Mucosa of descending colon (tissue), 3 donors: ENCODE measurements at places on chromosomes 1 and 21.

DNA sequence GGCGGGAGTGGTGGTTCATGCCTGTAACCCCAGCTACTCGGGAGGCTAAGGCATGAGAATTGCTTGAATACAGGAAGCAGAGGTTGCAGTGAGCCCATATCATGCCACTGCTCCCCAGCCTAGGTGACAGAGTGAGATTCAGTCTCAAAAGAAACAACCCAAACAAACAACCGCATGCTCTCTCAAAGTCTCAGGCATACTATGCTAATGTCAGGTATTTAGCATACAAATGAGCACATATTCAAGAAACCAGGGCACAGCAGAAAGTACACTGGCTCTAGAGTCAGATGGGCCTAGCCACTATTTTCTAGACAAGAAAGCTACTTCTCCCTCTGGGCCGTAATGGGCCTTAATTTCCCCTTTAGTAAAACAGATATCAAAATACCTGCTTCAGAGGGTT, 55.0 kb downstream of the ELAVL4 start:
- DNase-seq, result no peak

DNA sequence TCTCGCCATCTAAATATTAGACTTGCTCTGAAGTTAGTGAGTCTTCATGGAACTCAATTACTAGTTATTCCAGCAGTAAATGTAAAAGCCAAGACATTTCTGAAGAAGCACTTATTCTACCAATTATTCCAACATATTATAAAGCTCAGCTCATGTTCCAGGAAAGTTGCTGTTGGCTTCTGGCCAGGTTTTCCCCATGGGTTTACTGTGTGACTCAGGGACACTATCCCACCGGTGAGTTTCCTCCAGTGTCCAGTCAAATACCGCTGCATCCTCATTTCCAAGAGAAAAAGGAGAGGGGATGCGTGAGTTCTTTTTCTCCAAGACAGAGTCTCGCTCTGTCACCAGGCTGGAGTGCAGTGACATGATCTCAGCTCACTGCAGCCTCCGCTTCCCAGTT, 9.2 kb upstream of the HHIPL2 start:
- DNase-seq, result no peak

DNA sequence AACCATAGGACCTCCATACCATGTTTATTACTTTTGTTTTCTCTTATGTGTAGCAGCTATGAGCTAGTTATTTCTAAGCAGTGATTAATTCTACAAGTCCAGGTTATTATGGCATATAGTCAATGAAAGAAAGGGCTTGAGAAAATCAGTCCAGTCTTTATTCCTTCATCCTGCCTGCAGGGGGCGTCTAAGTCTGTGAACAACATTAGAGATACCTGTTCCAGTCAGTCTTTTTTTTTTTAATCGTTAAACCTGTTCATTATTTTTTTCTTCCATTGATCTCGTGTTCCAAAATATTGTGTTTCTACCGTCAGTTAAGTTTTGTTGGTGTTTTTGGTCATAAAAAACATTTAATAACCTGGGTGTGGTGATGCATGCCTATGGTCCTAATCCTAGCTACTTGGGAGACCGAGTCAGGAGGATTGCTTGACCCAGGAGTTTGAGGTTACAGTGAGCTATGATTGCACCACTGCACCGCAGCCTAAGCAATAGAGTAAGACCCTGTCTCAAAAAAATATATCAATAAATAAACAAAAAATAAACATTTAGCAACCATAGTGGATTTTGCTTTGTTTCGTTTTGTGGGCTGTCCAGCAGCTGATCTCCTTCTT, 29.4 kb upstream of the CD2 start:
- peak; percentile 81 for DNase-seq

DNA sequence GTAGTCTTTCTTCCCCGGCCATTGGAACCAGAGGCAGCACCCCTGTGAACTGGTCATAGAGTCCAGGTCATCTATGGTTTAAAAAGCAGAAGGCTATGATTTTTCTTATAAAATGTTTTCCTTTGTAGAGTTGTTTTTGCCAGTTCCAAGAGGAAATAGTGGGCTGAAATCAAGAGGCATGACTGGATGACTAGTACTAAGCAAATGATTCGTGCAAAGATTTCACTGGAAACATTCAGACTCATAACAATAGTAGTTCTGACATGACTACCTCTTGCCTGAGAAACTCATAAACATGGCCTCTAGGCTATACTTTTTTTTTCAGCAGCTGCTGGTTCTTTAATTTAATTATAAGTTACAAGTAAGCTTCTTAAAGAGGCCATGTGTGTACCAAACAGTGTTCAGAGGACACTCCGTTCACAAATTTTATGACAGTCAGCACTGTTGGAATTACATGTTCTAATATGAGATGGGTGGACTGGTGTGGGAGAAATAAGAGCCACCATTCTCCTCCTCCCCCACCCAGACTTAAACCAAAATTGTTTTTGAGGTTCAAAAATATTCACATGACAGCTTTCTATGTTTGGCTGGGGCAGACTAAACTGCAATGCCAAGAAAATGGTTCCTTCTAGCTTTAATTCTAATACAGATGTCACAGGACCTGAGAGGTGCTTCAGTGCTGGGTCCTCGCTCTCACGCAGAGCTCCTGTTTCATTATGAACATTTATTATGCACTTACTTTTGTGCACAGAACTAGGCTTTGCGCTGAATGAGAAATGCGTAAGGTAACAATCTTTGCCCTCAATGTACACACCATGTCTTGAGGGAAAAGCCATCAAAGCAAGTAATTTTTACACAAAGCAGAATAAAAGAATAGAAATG, 147.5 kb downstream of the ZC3H11B start:
- no peak for DNase-seq

DNA sequence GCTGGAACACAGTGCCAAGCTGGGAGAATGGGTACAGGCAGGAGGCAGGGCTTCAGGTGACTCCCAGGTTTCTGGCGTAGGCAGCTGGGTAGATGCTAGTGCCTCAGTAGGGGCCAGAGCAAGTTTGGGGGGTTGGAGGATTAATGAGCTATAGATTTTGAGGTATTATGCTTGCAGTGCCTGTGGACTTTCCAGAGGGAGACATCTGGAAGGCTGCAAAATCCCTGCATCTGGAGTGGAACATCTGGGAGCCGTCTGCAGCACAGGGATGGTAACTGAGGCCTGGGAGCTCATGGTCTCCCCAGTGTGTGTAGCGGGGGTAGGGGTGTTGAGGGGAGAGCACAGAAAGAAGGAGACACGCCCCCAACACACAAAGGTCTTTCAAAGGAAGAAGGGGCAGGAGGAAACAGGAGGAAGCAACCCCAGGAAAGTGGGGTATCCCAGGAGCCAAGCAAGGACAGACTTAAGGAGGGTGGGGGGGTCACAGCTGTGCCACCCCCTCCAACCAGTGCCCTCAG, 2.2 kb upstream of the PDZK1IP1 start:
- DNase-seq, result no peak

GRCh38 chr1:147892731-147893214, 9.8 kb upstream of the GJA8 start:
- no peak for DNase-seq
